ENCODE measurements at places on chromosomes 6 and 20.
A peak's percentile ranks its signal among the peaks of the same experiment; 100 is the strongest.

GRCh38 chr6:7173843-7174503, 66.2 kb downstream of the RREB1 start:
- no peak for DNase-seq

DNA sequence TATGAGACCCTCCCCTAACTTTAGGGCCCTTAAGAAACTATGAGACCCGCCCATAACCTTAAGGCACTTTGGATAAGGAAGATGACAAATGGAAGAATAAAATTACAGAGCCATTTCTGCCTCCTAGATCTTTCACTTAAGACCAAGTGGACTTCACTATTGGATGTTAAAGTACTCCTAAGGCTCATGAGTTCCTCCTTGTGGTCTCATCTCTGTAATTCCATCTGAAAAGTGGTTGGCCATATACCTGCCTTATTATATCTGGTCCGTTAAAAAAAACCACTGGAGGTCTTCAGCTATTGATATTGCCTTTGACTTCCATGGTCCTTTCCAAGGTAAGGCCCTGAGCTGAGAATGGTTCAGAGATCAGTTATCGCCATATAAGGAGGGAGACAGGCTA, 310.3 kb downstream of the EYA4 start:
- no peak for DNase-seq

- peak; percentile 18 for DNase-seq
Observed at GRCh38 chr6:108074359-108075144, at the start of gene OSTM1. Gene OSTM1 (minus strand): TSS chr6:108074741. CDS start chr6:108074651, 90 bp downstream.

DNA sequence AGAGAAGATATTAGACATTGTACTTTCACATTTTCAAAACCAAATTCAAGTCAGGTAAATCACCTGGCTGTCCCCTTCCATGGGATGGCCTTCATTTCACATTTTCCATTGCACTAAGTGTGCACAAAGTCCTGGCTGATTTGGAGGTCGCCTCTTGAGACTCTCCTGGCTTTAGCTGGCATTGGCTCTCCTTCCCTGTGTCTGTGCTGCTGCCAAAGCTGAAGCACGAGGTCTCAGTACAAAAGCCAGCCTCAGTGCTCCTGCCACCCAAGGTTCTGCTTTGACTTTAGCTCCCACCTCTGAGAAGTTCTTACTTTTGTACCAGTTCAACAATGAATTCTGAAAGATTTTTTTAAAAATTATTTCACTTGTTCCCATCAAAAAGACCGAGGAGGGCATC, 289.2 kb upstream of the CNR1 start:
- no peak for DNase-seq

GRCh38 chr6:6332811-6333244, 12.4 kb upstream of the F13A1 start:
- no peak for DNase-seq

DNA sequence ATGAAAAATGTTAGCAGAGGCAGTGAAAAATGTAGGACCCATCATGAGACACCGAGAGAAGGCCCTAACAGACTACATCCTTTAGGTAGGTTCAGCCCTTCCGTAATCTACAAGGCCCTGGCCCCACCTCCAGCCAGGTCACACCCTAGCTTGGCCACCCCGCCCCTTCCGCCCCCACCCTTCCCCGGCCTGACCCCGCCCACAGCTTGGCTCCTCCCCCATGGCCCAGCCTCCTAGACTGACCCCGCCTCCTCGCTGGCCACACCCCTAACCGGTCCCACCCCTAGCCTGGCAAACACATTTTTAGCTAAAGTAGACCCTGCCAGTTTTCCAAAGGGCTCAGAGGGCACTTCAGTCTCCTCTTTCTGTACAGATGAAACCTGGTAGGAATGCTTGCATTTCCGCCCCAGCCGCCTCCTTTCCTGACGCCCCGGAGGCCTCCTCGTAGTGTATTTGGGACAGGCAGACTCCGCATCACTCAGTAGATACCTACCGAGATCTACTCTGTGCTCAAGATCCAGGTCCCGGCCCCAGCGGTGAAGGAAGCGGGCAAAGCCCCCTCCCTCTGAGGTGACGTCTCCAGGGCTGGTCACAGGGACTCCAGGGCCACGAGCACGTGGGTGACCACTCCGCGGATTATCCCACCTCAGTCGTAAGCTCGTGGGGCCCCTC, 443.5 kb downstream of the PREX1 start:
- no peak for DNase-seq

- no peak for DNase-seq
Observed at GRCh38 chr20:60559462-60559861, 601.2 kb downstream of the CDH26 start.

DNA sequence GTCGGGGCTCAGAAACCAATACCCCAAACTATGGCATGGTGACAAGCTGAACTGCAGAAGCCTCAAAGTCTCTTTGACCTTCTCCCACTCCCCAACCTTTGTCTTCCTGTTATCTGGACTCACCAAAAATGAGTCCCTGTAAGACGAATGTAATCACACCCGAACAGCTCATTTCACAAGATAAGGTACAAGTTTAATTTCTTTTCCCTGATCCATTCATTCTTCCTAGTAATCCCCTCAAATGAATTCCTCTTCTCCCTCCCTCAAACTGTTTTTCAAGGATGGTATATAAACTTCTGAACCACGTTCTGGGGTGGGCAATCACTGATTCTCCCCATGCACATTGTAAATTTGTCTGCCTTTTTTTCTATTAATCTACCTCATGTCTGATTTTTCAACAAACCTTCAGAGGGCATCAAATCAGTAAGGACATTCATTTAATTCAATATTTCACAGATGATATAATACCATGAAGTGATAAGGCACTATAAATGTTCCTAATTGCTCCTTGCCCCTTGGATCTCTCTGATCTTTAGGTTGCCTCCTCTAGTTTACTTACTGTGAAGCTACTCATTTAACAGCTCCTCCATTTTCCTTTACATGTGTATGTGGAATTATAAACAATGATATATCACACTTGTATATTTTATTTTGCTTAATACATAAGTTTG, 77.2 kb downstream of the OR2B2 start:
- DNase-seq = no peak

DNA sequence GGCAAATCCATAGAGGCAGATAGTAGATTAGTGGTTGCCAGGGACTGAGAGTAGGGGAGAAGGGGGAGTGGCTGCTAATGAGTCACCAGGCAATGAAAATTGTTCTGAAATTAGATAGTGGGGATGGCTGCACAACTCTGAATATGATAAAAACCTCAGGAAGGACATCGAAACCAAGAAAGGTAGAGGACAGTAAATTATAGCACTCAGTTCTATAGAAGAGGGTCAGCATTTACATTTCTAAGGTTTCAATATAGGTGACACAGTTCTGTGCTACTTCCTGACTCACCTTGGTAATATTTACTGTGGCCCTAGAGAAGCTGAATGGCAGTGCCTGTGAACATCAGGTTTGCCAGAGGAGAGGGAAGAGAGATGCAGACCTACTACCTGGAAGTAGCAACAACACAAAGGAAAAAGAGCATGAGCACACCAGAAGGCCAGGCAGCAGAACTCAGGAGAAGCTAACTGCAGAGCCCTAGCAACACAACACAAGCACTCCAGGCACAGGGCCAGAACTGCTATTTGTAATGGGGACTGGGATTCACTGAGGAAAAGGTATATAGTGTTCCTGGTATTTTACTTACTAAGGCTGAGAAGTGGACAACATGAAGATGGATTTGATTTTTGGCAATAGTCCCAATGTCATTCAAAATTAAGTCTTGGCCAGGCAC, 75.9 kb downstream of the PLCG1 start:
- DNase-seq = no peak

GRCh38 chr6:5723841-5724691, 282.7 kb downstream of the NRN1 start:
- no peak for DNase-seq

GRCh38 chr6:53338304-53338703, 10.4 kb downstream of the ELOVL5 start:
- DNase-seq = no peak

- no peak for DNase-seq
Observed at GRCh38 chr20:53332022-53332837, 261.4 kb downstream of the ZNF217 start.

GRCh38 chr6:151948002-151948743, 140.7 kb downstream of the ESR1 start:
- DNase-seq = no peak

DNA sequence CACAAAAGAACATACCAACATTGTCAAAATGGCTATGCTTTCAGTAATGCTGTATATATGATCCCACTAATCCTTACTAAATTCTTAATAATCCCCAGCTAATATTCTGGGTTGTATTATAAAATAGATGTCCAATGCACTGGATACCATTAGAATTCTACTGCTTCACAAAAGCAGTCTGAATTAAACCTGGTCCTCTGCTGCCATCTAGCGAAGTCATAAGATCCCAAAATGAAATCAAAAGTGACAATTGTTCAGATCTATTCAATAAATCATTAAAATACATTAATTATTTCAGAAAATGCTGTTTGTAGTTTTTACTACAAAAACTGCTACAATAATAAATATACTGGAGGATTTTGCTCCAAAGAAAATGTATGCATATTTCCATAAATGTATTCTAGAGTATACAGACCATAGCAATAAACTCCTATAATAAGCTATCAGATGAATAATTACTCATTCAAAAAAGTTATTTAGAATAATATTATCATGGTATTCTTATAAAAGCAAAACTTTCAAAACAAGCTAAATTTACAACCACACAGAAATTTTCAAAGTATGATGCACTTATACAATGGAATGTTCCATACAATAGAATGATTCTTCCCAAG, 92.6 kb downstream of the RNGTT start:
- peak; percentile 28 for DNase-seq

- no peak for DNase-seq
Observed at GRCh38 chr20:48772183-48772976, 55.4 kb downstream of the PREX1 start.

GRCh38 chr6:44176762-44177509, 18.3 kb downstream of the CAPN11 start:
- DNase-seq = no peak

GRCh38 chr6:24394780-24395437, 7.8 kb upstream of the MRS2 start:
- DNase-seq = no peak

GRCh38 chr6:102026649-102027048, 633.1 kb downstream of the GRIK2 start:
- DNase-seq = peak; percentile 96

DNA sequence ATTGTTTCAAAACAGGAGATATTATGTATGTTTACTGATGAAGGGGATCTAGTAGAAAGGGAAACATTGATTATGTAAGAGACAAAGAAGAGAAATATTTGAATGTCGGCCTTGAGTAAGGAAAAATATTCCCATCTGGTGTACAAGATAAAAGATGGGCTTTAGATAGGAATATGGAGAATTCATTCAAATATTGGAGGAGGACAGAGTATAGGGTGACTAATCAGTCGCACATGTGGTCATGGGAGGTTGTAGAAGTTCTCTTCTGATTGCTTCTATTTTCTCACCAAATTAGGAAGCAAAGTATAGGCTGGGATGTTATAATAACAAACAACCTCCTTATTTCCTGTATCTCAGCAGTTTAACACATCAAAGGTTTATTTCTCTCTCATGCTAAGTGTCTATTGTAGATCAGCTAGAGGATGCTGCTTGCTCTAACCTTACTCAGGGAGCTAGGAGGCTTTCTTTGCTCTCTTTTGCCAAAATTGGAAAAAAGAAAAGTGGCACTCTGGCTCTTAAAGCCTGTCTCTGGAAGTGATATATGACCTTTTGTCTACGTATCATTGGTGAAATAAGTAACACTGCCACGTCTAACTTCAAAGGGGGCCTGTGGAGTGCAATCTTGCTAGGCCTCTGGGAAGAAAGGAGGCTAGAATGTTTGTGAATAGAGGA, 1.2 kb upstream of the HDDC2 start:
- no peak for DNase-seq

- DNase-seq = no peak
Observed at GRCh38 chr6:93858213-93858612, 438.9 kb upstream of the EPHA7 start.

GRCh38 chr6:679282-679681, 13.7 kb downstream of the EXOC2 start:
- DNase-seq = no peak

DNA sequence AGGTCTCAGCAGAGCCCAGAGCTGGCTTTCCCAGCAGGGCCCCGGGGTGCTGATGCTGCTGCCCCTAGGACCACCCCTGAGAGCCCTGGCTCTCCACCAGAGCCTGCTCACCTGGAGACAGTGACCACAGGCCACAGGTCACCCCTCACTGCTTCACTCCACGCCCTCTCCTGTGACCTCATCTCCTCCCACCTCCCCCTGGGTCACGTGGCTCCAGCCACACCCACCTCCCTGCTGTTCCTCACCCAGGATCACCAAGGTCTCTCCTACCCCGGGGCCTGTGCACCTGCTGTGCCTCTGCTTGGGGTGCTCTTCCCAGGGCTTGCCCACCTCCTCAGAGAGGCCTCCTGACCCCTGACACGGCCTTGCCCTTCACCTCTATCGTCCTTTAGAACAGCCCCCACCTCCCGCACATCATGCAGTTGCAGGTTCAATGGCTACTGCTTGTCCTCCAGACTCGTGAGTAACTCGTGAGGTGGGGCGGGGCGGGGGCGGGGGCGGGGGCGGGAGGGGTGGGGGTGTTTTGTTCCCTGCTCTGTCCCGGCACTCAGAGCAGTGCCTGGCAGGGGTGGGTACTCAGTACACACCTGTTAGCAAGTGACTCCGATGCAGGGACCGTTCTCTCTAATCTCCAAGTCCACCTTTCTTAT, 468.0 kb downstream of the PREX1 start:
- no peak for DNase-seq

DNA sequence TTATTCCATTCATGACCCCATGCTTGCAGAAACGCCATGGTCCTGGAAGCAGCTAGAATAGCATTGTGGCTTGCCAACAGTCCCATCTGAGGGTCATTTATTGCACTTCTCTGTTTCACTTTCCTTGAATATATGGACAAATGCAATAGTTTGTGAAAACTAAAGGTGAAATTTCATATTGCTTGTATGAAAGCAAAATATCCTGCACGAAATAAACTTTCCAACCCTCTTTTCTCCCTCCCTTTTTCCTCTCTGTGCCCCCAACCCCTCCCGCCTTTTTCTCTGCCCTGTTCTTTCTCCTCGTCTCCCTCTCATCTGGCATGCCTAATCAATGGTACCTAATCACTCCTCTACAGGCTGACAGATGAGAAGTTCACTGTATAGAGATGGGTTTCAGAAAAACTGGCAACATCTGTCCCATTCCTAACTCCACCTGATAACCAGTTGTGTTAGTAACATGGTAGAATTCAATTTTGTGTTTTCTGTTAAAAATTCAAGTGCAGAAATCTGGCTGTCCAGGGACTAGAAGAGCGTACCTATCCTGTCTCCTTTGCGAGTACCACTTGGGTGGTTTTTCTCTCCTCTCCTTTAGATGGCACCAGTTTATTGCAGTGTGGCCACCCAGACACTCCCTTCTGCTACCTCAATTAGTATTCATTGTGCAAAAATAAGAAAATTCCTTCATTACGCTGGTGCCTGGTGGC, 198.6 kb downstream of the FOXA2 start:
- no peak for DNase-seq

- no peak for DNase-seq
Observed at GRCh38 chr6:18213439-18213838, 50.9 kb downstream of the DEK start.

DNA sequence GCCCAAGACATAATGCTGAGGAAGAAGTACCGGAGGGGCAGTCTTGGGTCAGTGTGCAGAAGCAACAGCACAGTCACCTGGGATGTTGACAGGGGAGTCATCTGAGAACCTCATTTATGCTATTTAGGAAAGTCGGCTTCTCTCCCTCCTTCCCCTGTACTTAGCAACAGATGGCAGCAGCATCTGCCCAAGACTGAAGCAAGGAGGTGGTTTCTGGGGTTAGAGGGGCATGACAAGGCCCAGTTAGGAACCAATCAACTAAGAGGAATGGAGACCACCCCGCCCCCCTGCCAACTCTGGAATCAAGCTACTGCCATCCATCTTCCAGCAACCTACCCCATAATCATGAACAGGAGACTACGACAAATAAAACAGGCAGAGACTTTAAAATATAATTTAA, 21.7 kb downstream of the RIPK1 start:
- no peak for DNase-seq
